Activated CD4-positive, alpha-beta memory T cell treated with anti-CD3 and anti-CD28 coated beads, Interleukin-2, amount 10 ng/mL, durations not matched to agents 7 days and 5 days (primary cell): ENCODE measurements at places on chromosomes 7 and 10.

DNA sequence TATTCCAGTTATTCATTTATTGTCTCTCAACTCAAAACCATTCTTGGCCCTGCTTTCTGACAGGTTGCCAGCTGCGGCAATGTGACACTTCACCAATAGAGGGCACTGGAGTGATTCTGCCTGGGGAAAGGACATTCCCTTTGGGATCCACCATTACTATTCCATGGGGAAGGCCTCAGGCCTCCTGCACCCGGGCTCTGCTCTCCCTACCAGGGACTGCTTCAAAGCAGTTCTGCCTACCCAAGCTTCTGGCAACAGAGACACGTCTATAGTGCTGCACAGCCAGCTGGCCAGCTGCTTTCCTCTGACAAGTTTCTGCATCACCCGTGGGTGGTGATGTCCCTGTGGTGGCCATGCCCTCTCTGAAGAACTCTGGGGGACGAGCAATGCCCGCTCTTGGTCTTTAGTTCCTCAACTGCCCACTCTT, 163.8 kb downstream of the ELMO1 start:
- H3K27ac ChIP-seq: no peak overlapping the region
- H3K36me3 ChIP-seq: peaks cover 18% of the 10 kb centered on the region
- H3K27me3 ChIP-seq: no peaks in the 10 kb centered on the region
- no peak overlapping the region for H3K4me3 ChIP-seq
- peaks cover 37% of the 10 kb centered on the region for H3K4me1 ChIP-seq
- DNase-seq: peak; percentile 42

- H3K36me3 ChIP-seq: no peaks in the 10 kb centered on the region
- no peak overlapping the region for H3K4me3 ChIP-seq
- H3K27me3 ChIP-seq: no peaks in the 10 kb centered on the region
- H3K27ac ChIP-seq: no peak overlapping the region
These were observed 19.9 kb downstream of the ANTXRL start for GRCh38 chr10:46306516-46307184.

GRCh38 chr7:38700116-38700515, 68.9 kb upstream of the AMPH start:
- no peak for DNase-seq
- no peak overlapping the region for H3K27ac ChIP-seq
- H3K4me3 ChIP-seq: no peak overlapping the region
- no peaks in the 10 kb centered on the region for H3K36me3 ChIP-seq
- H3K4me1 ChIP-seq: no peaks in the 10 kb centered on the region
- peaks cover 4% of the 10 kb centered on the region for H3K27me3 ChIP-seq

GRCh38 chr10:11898372-11899066, 75.4 kb downstream of the PROSER2 start:
- H3K27ac ChIP-seq: no peak overlapping the region
- no peaks in the 10 kb centered on the region for H3K36me3 ChIP-seq
- peaks cover 6% of the 10 kb centered on the region for H3K4me1 ChIP-seq
- peaks cover 3% of the 10 kb centered on the region for H3K27me3 ChIP-seq
- DNase-seq: no peak

GRCh38 chr7:47088329-47089067, 493.4 kb downstream of the TNS3 start:
- H3K27ac ChIP-seq: no peak overlapping the region
- H3K4me3 ChIP-seq: no peak overlapping the region
- H3K36me3 ChIP-seq: no peaks in the 10 kb centered on the region
- H3K4me1 ChIP-seq: no peaks in the 10 kb centered on the region

DNA sequence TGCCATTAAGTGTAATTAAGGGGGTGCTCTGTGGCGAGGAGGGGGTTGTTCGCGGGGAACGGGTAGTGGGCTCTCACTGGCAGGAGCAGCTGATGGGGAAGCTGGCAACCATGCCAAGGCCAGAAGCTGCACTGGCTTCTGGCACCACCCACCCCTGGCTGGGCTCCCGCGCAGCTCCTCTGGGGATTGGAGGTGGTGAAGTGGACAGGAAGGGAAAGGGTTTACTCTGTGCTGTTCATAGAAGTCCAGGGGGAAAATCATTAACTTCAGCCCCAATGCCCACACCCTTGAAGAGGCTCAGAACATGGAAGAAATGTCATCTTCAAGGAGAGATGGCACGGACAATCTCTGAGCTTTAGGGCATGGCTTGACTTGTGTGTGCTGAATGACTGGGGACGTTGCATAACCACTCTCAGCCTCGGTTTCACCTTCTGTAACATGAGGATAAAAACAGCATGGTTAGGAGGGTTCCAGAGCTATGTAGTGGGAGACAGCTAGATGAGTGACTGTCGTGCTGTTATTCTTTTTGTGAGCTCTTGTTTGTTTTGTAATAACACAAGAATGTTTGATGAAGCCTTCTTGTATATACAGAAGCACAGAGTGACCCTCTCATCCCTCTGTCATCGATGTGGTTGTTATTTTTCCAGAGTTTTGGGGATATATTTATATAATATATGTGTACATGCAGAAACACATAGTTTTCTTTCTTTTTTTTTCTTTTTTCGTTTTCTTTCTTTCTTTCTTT, 29.9 kb downstream of the KAZALD1 start:
- no peak overlapping the region for H3K27ac ChIP-seq
- no peak overlapping the region for H3K4me3 ChIP-seq
- no peak for DNase-seq
- peaks cover 34% of the 10 kb centered on the region for H3K27me3 ChIP-seq

DNA sequence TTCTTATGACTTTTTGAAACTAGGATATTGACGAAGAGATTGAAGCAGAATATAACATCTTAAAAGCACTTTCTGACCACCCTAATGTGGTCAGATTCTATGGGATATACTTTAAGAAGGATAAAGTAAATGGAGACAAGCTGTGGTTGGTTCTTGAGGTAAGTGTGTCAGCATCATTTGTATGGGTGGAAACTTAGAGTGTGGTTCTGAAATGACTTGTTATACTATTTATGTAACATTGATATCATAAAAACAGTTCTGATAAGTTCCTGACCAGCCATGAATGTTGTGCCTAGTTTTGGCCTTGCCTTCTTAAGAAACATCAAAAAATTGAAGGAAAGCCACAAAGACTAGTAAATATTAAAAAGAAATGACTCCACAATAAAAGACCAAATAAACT, 20.8 kb downstream of the MYO3A start:
- DNase-seq: no peak
- H3K4me3 ChIP-seq: no peak overlapping the region
- no peak overlapping the region for H3K27ac ChIP-seq
- H3K36me3 ChIP-seq: no peaks in the 10 kb centered on the region

GRCh38 chr10:124998624-124999291, 56.8 kb downstream of the ZRANB1 start:
- DNase-seq: no peak
- H3K4me3 ChIP-seq: no peak overlapping the region
- H3K27me3 ChIP-seq: no peaks in the 10 kb centered on the region
- no peaks in the 10 kb centered on the region for H3K36me3 ChIP-seq

- no peaks in the 10 kb centered on the region for H3K36me3 ChIP-seq
- H3K4me1 ChIP-seq: no peaks in the 10 kb centered on the region
- H3K4me3 ChIP-seq: no peak overlapping the region
- H3K27me3 ChIP-seq: peaks cover 31% of the 10 kb centered on the region
- no peak for DNase-seq
- no peak overlapping the region for H3K27ac ChIP-seq
These were observed 3.7 kb upstream of the CYP3A43 start for GRCh38 chr7:99824091-99824490.

- H3K36me3 ChIP-seq: no peaks in the 10 kb centered on the region
- H3K27ac ChIP-seq: no peak overlapping the region
- peaks cover 30% of the 10 kb centered on the region for H3K4me1 ChIP-seq
- no peak overlapping the region for H3K4me3 ChIP-seq
- DNase-seq: peak; percentile 57
These were observed 27.0 kb downstream of the CALML3 start for GRCh38 chr10:5551531-5552375.

DNA sequence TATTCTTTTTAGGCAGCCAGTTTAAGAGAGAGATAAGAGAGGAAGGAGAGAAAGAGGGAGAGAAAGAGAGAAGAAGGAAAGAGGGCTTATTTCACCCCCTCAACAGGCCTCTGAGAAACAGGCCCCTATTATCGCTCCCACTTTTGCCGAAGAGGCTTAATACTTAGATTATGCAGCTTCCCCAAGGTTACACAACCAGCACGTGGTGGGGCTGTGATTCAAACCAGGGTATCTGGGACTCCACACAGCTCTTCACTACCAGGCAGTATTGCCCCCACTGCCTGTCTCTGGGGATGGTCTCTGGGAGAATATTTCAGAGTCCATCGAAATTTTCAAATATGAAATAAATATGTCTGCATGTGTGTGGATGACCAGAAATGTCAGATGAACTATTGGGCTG, 3.0 kb downstream of the GIMAP1 start:
- H3K27ac ChIP-seq: no peak overlapping the region
- peaks cover 66% of the 10 kb centered on the region for H3K4me1 ChIP-seq
- no peak for DNase-seq
- H3K4me3 ChIP-seq: no peak overlapping the region
- no peaks in the 10 kb centered on the region for H3K27me3 ChIP-seq

- no peak overlapping the region for H3K4me3 ChIP-seq
- no peaks in the 10 kb centered on the region for H3K4me1 ChIP-seq
- H3K27me3 ChIP-seq: peaks cover 12% of the 10 kb centered on the region
- DNase-seq: no peak
- H3K27ac ChIP-seq: no peak overlapping the region
These were observed 70.2 kb downstream of the EVX1 start for GRCh38 chr7:27312820-27313219.

- H3K27ac ChIP-seq: no peak overlapping the region
- peaks cover 24% of the 10 kb centered on the region for H3K36me3 ChIP-seq
- H3K4me1 ChIP-seq: peaks cover 3% of the 10 kb centered on the region
- H3K27me3 ChIP-seq: no peaks in the 10 kb centered on the region
- DNase-seq: no peak
These were observed 24.7 kb downstream of the NOD1 start for GRCh38 chr7:30453921-30454320.

- no peaks in the 10 kb centered on the region for H3K36me3 ChIP-seq
- no peak overlapping the region for H3K27ac ChIP-seq
- DNase-seq: no peak
- H3K27me3 ChIP-seq: no peaks in the 10 kb centered on the region
- H3K4me1 ChIP-seq: no peaks in the 10 kb centered on the region
These were observed 231.2 kb downstream of the PTPRN2 start for GRCh38 chr7:158356454-158356853.

- DNase-seq: no peak
- H3K27me3 ChIP-seq: no peaks in the 10 kb centered on the region
- H3K4me3 ChIP-seq: no peak overlapping the region
- H3K36me3 ChIP-seq: peaks cover 42% of the 10 kb centered on the region
- H3K4me1 ChIP-seq: peaks cover 69% of the 10 kb centered on the region
- H3K27ac ChIP-seq: no peak overlapping the region
These were observed 7.2 kb downstream of the NFE2L3 start for GRCh38 chr7:26159243-26159642.

- no peaks in the 10 kb centered on the region for H3K27me3 ChIP-seq
- no peak overlapping the region for H3K27ac ChIP-seq
- no peak overlapping the region for H3K4me3 ChIP-seq
- H3K36me3 ChIP-seq: peaks cover 3% of the 10 kb centered on the region
These were observed 134.1 kb upstream of the SP4 start for GRCh38 chr7:21293771-21294170.

GRCh38 chr7:156607332-156608172, 33.0 kb upstream of the RNF32 start:
- peaks cover 56% of the 10 kb centered on the region for H3K27me3 ChIP-seq
- H3K27ac ChIP-seq: no peak overlapping the region
- H3K4me3 ChIP-seq: peak overlapping the region; percentile 43
- H3K4me1 ChIP-seq: peaks cover 15% of the 10 kb centered on the region
- DNase-seq: no peak

DNA sequence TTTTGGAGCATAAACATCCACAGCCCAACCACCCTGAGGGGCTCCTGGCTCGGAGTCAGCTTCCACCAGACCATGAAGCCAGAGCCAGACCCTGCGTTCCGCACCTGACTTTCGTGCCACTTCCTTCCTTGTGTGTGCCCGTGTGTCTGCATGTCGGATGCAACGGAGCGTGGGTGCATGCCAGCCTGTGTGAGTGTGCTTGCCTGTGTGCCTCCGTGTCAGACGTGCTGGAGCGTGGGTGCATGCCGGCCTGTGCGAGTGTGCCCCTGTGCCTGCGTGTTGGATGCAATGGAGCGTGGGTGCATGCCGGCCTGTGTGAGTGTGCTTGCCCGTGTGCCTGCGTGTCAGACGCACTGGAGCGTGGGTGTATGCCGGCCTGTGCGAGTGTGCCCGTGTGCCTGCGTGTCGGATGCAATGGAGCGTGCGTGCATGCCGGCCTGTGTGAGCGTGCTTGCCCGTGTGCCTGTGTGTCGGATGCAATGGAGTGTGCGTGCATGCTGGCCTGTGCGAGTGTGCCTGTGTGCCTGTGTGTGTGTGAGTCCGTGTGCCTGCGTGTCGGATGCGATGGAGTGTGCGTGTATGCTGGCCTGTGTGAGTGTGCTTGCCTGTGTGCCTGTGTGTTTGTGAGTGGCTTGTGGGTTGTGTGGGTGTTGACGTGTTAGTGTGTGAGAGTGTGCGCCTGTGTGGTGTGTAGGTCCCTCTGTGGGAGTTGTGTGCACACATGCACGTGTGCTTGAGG, 28.1 kb upstream of the KNDC1 start:
- no peak overlapping the region for H3K27ac ChIP-seq
- H3K4me3 ChIP-seq: no peak overlapping the region
- H3K36me3 ChIP-seq: no peaks in the 10 kb centered on the region
- no peaks in the 10 kb centered on the region for H3K4me1 ChIP-seq
- peak; percentile 11 for DNase-seq
- no peaks in the 10 kb centered on the region for H3K27me3 ChIP-seq

GRCh38 chr10:123772645-123773508, 106.7 kb downstream of the GPR26 start:
- peaks cover 3% of the 10 kb centered on the region for H3K27me3 ChIP-seq
- peak; percentile 18 for DNase-seq
- H3K36me3 ChIP-seq: peaks cover 7% of the 10 kb centered on the region
- peak overlapping the region; percentile 41 for H3K4me3 ChIP-seq
- no peaks in the 10 kb centered on the region for H3K4me1 ChIP-seq
- peak overlapping the region; percentile 61 for H3K27ac ChIP-seq

GRCh38 chr7:31791881-31792280, 104.9 kb downstream of the PPP1R17 start:
- H3K27me3 ChIP-seq: no peaks in the 10 kb centered on the region
- no peak overlapping the region for H3K27ac ChIP-seq

- no peak for DNase-seq
- no peaks in the 10 kb centered on the region for H3K27me3 ChIP-seq
- no peaks in the 10 kb centered on the region for H3K4me1 ChIP-seq
- no peak overlapping the region for H3K27ac ChIP-seq
These were observed 657.6 kb downstream of the LRMDA start for GRCh38 chr10:76088980-76089379.

DNA sequence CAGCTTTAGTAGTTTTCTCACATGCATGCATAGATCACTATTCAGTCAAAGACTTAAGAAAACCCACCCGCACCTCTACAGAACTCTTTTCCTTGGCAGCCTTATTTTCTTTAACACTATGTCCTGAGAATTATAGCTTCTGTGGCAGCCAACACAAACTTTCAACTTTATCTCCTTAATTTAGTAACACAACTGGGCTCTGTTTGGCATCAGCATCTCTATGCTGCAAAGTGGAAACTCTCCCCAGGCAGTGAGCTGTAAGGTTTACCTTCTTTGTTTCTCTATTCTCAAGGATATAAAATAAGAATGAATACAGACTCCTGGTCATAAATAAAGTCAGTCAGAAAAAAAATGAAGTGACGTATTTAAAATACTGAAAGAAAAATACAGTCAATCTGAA, 115.2 kb upstream of the PPP1R9A start:
- no peaks in the 10 kb centered on the region for H3K36me3 ChIP-seq
- H3K27me3 ChIP-seq: no peaks in the 10 kb centered on the region
- no peak for DNase-seq
